ENCODE measurements at places on chromosomes 6 and 20. TPM values are rescaled to one million over a fixed set of nuclear protein-coding genes. Genes with fewer than 3 reads are reported as not detected.

The SMLR1 gene
- not detected for total RNA-seq

The RAB44 gene
- total RNA-seq, result under 0.01 TPM

The SLC2A4RG gene
- total RNA-seq, result 14.6 TPM

The FOXS1 gene
- 2.0 TPM for total RNA-seq

The ARMH2 gene
- not detected for total RNA-seq

DNA sequence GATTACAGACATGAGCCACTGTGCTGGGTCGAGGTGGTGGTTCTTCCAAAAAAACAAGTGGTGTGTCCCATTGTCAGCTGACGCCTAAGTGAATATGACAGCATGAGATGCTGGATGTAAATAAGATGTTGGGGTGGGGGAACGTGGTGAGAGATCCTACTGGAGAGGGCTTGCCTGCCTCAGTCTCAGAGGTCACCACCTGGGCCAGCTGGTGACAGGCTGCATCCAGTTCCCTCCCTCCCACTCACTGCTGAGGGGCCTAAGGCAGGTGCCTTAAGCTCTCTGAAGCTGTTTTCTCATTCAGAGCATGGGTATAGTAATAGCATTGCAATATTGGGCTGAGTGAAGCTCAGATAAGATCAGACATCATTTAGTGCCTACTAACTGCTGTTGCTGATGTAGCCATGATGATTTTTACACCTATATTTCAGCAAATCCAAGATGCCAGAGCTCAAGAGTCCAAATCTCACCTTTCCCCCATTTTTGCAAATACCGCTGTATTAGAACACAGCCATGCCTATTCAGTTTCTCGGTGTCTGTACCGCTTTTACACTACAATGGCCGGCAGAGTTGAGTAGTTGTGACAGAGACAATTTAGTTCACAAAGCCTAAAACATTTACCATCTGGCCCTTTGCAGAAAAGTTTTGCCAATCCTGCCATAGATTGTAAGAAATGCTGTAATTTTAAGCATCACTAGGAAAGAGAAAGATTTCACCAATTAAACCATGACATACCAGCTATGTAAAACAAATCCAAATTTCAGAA is 171.3 kb downstream of the ANKRD60 start:
- DNase-seq, result no peak

GRCh38 chr6:74731204-74731603 is 474.6 kb downstream of the COL12A1 start:
- no peak for DNase-seq

- no peak for DNase-seq
Measured at GRCh38 chr20:53270792-53271375, 298.7 kb downstream of the TSHZ2 start.

- no peak for DNase-seq
Measured at GRCh38 chr20:38581013-38581412, at the start of gene ADIG. Gene ADIG (plus strand): TSS chr20:38581197. CDS start chr20:38581251, 54 bp downstream.

GRCh38 chr6:26006086-26006939 is 43.7 kb downstream of the TRIM38 start:
- no peak for DNase-seq

- no peak for DNase-seq
Measured at GRCh38 chr20:58344741-58345140, 35.2 kb downstream of the RAB22A start.

GRCh38 chr6:16397623-16398022 is 159.2 kb downstream of the GMPR start:
- no peak for DNase-seq

DNA sequence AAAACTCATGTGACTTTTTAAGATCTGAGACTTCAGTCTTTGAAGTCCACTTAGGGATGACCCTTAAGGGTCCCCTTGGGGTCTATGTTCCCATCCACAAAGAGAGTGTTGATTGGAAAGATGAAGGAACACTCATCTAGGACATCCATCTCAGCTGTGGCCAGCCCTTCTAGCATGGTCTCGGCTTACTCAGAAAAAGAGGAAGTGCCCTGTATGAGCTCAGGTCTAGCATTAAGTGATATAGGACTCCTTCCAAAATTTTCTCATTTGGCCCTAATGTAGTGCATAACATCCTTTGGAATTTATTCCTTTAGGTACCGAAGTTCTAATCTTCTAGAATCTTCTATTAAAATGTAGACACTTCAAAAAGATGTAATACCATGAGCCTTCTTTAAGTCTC is 77.4 kb downstream of the NDUFAF5 start:
- no peak for DNase-seq

DNA sequence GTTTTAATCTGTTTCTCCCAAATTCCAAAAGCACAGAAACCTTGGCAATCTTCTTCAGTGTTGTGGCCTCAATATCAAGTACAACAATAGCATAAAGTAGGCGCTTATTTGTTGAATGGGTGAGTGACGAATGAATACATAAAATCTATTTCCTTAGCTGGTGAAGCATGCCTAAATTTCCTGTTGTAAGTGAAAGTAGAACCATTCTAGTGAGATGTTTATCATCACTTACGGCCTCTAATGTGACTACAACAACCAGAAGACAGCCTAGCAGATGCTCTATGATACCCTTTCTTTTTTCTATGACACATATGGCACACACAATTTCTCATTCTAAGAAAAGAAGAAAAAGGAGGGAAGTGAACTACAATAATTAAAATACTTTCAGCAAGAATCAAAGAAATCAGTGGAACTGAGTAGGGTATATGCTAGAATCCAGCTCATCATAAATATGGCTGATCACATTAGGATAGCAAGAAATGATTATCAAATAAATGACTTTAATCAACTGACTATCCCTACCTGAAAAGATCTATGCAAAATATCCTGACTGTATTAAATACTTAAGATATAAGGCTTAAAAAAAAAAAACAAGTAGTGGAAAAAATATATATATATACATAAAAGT is 67.4 kb downstream of the BTBD9 start:
- DNase-seq, result no peak

DNA sequence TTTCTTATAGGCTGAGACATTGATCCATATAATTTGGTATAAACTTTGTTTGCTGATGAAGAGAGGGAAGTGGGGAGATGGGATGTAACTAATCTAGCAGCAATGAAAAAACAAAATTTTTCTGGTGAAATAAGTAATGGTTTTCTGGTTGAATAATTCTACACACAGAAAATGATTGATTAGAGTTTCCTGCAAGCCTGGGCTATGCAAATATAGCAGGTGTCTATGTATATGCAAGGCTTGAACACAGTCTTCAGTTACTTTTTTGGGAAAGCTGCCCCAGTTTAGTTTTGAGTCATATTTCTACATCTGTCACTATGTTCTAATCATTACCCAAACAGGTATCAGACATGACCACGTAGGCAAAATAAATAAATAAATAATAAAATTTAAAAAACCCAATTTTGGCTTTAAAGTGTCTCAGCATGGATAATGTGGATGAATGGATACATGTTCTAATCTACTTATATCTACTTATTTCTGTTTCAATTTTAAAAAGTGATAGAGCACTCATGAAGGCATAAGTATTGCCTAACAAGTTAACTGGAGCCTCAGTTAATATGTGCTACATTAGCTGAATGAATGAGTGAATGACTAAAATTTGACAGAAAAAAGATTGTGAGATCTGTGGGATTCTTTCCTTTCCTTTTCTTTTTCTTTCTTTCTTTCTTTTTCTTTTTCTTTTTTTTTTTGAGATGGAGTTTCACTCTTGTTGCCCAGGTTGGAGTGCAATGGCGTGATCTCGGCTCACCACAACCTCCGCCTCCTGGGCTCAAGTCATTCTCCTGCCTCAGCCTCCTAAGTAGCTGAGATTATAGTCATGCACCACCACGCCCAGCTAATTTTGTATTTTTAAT is 37.2 kb upstream of the TFB1M start:
- DNase-seq, result no peak

DNA sequence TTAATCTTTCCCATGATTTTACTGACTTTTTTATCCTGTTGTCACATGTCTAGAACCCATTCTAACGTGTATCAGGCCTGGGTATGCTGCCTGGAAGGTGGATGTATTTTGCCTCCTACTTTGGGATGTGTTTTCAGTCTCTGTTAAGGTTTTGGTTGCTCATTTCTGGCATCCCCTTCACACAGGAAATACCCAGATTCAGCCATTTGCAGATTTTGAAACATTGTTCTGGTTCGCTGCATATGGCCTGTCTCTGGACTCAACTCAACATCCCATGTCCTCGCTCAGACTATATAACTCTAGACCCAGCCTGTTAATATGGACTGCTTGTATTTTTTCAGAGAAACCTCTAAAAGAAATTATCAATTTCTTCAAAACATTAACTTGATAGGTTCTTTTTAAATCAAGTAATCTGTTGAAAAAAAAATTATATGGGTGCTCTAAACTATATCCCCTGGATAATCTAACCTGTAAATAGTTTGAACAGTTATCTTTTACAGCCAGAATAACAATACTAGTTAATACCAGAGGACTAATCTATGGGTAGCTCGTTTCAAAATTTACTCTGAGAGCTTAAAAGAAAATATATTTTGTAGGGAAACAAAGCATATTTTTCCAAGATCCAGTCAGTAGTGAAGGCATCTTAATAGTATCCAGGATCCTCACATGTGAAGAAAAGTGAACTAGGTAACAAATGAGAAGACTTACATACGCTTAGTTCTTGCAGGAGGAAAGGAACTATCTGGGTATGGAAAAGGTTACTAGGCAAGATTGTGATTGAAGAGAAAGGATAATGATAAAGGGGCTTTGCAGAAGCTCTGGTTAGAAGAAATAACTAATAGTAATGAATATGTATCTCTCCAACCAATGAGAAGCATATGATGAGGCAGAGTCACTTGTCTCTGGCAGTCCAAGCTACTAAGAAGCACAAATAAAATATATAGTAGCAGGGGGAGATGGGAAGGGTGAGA is 23.4 kb upstream of the HLA-DQB1 start:
- no peak for DNase-seq

DNA sequence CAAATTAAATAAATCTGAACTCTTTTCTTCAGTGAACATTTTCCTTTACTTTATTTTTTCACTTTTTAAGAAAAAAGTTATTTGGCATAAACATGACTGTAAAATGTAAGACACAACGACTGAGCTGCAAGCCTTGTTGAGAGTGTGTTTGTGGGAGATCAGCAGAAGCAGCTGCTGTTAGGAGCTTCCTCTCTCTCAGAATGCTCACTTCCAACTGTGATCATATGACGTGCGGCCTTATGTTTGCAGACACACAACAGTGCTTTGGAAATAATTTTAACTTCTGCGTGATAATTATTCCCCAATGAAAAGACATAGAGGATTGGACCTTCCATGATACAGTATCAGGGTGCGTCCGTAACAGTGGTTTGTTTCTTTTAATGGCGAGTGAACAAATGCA is 104.0 kb downstream of the ARHGAP18 start:
- no peak for DNase-seq

GRCh38 chr6:141303907-141304306 is 828.8 kb upstream of the GJE1 start:
- DNase-seq, result no peak

GRCh38 chr6:28732052-28732451 is 191.7 kb downstream of the TRIM27 start:
- no peak for DNase-seq

DNA sequence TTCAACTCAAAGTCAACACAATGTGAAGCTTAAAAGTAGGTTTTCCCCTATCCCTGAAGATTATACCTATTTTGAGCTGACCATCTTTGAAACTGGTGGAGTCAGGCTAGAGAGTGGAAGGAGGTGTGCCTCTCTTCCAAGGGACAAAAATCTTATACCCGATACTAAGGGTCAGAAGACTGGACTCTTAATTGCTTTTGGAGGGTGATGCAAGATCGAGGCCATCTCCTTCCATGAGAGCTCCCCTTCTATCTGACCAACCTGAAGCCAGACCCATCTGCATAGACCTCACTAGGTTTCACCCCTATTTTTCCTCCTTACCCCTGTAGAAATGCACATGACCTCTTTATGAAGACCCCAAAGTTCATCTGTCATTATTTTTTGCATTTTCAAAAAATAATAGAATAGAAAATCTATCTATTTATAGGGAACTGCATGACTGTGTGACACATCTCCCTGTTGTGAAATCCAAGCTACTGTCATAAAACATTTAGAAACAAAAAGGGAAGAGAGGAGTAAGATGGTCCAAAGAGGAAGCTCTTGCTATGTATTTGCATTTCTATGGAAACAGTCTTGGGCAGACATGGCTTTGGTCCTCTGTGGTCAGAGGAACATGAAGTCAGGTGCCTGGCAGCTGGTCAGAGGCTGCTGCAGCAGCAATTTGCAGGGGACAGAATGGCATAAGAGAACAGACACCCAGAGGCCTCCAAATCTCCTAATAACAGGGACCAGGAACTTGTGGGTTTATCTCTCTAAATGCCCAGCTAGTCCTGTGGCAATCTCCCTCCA is 349.2 kb downstream of the MAFB start:
- no peak for DNase-seq

DNA sequence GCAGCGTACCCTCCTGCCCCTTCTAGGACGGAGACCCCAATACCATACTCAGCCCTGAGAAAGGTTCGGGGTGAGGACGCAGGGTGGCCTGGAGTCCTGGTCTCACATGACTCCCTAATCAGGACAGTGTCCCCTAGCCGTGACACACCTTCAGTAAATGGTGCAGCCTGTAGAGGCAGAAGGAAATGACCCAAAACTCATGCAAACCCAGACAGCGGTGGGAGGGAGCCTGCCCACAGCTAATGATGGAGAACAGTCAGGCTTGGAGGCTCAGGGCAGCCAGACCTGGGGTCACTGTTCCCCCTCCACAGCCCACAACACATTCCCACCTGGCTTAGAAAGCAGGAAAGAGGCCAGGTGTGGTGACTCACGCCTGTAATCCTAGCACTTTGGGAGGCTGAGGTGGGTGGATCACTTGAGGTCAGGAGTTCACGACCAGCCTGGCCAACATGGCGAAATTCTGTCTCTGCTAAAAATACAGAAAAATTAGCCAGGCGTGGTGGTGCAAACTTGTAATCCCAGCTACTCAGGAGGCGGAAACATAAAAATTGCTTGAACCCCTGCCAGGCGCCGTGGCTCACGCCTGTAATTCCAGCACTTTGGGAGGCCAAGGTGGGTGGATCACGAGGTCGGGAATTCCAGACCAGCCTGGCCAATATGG is 8.8 kb upstream of the HMGA1 start:
- DNase-seq, result peak; percentile 85

DNA sequence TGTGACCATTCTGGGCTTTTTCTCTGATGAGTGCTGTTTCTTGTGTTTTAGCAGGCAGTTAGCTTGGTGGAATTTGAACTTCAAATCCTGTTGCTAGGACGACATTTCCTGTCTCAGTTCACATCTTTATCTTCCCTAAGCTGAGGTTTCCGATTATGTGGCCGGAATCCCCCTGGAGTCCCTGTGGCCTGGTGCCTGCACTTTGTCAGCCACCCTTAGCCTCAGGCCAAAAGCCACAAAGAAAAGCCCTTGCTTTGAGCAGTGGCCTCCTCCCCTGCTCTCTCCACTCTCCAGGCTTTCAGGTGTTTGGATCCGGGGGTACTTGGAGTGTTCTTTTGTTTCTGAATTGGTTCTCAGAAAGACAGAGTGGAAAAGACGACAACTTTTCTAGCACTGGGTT is 59.9 kb upstream of the PMEPA1 start:
- peak; percentile 53 for DNase-seq

DNA sequence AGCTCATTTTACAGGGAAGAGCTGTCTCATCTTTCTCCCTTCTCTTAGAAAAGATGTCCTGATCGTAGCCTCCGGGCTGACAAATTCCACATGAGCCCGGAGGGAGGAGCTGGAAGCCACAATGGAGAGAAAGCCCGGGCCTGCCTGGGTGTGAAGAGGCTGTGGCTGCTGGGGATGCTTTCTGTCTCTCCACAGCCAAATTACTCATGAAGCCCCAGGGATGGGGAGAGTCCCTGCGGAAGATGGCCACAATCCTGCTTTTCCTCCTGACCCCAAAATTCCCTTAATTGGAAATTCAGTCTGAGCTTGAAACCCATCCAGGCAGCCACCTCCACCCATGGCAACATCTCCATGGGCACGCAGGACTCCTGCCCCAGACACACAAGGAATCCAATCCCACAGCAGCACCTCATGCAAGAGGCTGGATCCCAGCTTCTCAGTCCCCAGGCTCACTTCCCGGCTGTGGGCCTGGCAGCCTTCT is 32.4 kb downstream of the JPH2 start:
- DNase-seq, result peak; percentile 50
